ENCODE measurements at places on chromosomes 7 and 10. TPM values are rescaled to one million over a fixed set of nuclear protein-coding genes. Genes with fewer than 3 reads are reported as not detected.

GRCh38 chr10:125687507-125688185 is 4.7 kb upstream of the TEX36 start:
- no peak for DNase-seq

Gene SLC26A5
- total RNA-seq, result not detected

- no peak for DNase-seq
Observed at GRCh38 chr10:129494740-129495139, 27.7 kb downstream of the MGMT start.

DNA sequence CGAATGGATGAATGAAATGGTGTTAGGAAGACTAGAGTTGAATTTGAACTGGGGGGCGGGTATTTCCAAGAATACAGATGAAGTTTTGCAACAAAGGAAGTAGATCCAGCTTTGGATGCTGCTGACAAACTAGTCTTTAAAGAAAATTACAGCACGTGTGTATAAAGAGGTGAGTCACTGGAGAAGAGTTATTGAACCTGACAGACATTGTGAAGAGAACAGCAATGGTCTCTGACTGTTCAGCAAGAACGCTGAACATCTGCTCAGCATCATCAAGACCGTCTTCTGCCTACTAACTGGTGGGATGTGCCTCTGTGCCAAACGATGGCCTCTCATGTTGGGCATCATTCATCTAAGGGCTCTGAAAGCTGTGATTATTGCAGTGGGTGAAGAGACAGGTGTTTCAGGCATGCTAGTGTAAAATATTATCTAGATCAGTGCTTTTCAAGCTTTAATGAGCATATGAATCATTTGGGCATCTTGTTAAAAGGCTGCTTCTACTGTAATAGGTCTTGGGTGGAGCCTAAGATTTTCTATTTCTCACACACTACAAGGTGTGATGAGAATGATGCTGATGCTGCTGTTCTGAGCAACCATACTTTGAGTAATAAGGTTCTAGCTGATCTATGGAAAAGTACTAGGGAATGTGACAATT is 291.3 kb downstream of the PTEN start:
- DNase-seq, result no peak

DNA sequence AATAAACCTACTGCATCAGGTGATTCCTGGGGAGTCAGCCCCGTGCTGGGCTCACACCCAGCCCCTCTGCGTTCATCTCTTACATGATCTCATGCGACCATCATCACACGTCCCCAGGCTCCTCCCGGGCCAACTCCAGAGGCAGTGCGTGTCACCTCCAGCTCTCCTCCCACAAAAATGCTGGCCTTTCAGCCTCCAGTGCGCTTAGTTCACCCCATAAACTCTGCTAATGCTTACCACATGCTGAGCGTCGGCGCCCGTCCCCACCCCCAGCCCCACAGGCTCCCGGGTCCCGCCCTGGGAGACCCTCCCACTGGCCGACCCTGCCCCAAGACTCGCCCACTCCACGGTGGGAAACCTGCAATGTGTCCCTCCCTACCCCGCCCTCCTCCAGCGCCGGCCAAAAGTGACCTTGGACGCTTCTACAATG is 816 bp upstream of the SDK1 start:
- peak; percentile 46 for DNase-seq

DNA sequence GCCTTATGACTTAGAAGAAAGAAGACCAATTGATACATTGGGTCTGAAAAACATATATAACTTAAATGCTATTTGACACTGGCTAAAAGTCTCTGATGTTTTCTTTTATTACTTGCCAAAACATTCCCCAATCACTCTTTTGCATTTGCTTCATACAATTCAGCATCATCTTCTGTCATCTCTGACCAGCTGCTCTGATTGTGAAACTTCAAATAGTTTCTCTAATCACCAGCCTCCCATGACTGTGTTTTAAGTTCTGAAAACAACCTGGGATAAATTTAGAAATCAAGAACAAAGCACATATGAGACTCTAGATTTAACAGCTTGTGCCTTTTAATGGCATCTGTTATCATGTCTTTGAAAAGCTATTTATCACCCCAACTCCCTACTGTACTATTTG is 208.4 kb upstream of the KCND2 start:
- no peak for DNase-seq

- no peak for DNase-seq
Observed at GRCh38 chr7:34133356-34133982, 228.1 kb downstream of the BMPER start.

DNA sequence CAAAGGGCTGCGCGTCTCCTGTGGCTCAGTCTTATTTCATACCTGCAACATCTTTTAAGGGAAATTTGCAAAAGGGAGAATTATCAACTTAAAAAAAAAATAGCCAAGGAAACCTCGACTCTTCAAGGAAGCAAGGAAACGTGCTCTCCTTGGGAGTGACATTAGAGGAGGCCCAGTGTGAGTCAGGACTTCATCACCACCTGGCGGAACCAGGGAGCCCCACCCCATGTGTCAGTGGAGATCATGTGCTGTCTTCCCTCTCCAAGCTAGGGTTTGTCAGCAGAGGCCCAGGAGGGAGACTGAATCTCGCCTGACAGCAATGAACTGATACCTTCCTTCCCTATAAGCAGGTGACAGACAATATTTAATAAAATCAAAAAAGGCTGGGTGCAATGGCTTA is 28.9 kb downstream of the POR start:
- peak; percentile 61 for DNase-seq

DNA sequence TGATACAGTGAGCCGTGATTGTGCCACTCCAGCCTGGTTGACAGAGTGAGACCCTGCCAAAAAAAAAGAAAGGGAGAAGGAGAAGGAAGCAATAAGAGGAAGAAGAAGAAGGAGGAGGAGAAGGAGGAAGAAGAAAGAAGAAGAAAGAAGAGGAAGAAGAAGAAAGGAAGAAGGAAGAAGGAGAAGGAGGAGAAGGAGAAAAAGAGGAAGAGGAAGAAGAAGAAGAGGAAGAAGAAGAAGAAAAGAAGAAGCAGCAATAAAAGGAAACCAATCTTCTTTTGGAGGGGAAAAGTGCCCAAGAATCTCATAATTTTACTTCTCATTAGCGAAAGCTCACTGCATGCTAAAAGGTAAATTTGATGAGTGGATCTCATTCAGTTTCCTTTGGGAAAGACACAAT is 85.7 kb upstream of the GLCCI1 start:
- DNase-seq, result no peak

Gene PIP4K2A
- 22.7 TPM for total RNA-seq

DNA sequence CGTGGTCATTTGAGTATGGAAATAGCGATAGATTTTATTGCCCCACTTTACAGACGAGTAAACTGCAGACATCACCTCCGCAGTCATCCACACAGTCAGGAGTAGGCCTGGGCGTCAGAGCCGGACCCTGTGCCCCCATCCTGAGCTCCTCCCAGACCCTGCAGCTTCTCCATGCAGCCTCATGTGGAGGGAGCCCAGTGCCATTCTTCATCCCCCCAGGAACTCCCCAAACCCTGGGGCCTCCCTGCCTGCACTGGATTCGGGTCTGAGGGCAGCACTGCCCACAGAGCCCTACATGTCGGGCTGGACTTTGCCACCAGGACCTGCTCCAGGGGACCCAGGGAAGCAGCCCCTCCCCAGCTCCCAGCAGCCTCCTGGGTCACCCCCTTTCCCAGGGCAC is 100.8 kb downstream of the MKI67 start:
- DNase-seq, result no peak

Gene SPDYE8
- not detected for total RNA-seq

GRCh38 chr7:34237493-34237849 is 332.1 kb downstream of the BMPER start:
- no peak for DNase-seq

GRCh38 chr10:17912754-17913153 is 39.0 kb upstream of the SLC39A12 start:
- no peak for DNase-seq

- no peak for DNase-seq
Observed at GRCh38 chr10:29806350-29806788, 171.6 kb upstream of the SVIL start.

Gene PRF1
- total RNA-seq, result not detected

DNA sequence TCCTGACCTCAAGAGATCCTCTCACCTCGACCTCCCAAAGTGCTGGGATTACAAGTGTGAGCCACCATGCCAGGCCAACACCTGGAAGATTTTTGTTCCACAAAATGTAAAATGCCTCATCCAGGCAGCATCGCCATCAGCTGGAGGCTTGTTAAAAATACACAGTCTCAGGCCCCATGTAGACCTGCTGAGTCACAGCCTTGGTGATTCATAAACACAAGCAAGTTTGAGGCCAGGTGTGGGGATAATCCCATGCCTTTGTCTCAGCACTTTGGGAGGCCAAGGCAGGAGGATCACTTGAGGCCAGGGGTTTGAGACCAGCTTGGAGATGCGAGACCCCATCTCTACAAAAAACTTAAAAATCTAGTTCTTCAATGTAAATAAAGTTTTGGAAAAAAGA is 49.1 kb upstream of the FOXK1 start:
- DNase-seq, result peak; percentile 65

DNA sequence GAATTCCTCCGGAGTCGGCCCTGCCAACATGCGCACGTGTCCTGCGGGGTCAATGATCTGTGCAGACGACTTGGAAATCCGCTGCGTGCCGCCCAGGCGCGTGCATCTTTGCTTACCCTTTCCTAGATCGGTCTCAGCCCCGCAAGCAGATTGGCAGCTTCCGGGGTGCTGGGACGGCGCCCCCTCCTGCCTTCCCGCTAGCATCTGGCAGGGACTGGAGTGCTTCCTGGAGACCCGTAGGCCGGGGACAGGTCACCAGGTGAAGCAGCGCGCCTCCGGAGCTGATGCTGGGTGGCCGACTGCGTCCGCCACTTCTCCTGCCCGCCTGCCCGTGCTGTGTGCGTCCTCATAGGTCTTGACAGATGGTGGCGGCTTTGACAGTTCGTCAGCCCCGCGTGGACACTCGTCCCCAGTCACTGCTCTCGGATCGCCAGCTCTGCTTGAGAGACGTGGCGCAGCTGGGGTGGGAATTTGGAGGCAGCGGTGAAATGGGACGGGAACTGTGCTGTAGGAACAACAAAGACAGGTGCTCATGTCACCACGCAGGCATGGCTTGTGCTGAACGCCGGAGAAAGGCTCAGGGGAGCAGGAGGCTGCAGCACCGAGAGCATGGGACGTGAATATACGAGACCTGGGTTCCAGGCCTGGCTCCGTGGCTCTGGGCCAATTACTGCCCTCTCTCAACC is 21.9 kb upstream of the KCNK18 start:
- no peak for DNase-seq

Gene SMO
- 2.1 TPM for total RNA-seq

DNA sequence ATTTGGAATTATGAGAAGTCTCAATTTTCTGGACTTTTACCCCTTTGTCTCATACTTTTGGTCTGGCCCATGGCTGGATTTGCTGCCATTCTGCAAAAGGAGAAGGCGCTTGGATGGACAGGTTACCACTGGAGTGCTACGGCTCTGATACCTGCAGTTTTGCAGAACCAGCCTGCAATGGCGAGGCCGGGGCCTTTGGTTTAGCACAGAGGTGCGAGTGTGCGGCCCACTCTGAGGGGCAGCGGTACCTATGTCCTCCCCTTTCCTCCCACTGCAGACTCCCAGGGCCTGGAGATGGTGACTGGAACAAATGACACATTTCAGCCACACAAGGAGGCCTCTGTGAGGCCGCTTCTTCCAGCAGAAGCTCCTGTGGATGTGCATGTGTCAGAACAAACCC is 11.9 kb downstream of the ZNF777 start:
- DNase-seq, result no peak

- DNase-seq, result no peak
Observed at GRCh38 chr10:76977046-76977445, 660.6 kb downstream of the KCNMA1 start.

DNA sequence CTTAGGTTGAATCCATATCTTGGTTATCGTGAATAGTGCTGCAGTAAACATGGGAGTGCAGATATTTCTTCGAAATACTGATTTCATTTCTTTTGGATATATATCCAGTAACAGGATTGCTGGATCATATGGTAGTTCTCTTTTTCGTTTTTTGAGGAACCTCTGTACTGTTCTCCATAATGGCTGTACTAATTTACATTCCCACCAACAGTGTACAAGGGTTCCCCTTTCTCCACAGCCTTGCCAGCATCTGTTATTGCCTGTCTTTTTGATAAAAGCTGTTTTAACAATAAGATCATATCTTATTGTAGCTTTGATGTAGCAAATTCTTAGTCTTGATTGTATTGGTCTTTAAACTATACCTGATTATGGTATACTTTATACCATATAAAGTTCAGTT is 45.3 kb downstream of the ZNRF2 start:
- no peak for DNase-seq

Gene ADIRF
- total RNA-seq, result not detected

DNA sequence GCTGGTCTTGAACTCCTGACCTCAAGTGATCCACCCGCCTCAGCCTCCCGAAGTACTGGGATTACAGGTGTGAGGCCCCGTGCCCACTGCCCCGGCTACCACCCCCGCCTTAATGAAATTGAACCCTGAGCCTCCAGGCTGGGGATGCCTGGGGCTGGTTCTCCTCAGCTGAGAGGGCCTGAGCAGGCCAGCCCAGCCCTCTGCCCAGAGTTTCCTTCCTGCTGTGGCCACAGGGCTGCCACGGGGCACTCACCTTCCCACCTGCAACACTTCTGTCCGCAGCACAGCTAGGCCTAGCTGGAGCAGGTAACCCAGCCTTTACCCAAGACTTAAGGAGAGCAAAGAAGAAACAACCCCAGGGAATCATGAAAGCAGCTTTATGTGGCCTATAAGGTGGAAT is 78.1 kb upstream of the ANLN start:
- DNase-seq, result no peak

DNA sequence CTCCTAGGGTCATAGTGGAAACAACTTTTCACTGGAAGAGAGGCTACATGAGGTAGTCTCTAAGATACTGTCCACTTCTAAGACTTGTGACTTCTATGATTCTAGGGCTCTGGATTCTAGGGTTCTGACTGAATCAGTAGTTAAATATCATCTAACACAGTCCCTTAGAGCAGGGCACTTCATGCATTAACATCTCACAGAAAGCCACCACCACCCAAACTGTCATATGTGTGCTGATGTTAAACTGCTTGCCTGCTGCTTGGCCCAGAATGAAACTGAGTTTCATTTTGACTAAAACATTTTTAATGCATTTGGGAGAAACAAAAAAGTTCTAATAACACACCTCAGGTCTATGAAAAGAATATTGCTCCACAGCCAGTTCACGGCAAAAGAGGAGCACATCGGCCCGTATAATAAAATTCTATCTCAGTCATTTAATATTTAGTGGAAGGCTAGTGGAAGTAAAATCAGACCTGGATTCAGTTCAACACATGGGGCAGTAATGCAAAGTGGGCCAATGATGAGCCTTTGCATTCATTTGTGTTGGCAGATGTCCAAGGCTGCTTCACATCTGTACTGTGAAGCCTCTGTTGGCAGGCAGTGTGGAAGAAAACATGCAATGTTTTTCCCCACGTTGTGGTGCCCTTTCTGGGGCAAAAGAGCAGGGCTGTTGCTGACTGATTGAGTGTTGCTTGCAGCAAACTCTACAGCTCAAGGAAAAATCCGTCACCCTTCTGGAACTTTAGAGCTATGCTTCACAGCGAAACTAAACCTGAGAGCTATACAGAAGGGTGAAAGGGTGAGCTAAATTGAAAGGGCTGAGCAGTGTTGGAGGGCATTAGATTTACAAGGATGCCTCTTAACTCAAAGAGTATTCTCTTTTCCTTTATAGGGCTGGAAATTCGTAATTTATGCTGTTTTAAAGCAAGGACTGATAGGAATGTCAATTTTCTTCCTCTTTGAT is 33.5 kb upstream of the AUTS2 start:
- no peak for DNase-seq
